ENCODE measurements at places on chromosomes 11 and 22.

GRCh38 chr11:101049123-101049522, 80.5 kb downstream of the PGR start:
- no peak for DNase-seq

DNA sequence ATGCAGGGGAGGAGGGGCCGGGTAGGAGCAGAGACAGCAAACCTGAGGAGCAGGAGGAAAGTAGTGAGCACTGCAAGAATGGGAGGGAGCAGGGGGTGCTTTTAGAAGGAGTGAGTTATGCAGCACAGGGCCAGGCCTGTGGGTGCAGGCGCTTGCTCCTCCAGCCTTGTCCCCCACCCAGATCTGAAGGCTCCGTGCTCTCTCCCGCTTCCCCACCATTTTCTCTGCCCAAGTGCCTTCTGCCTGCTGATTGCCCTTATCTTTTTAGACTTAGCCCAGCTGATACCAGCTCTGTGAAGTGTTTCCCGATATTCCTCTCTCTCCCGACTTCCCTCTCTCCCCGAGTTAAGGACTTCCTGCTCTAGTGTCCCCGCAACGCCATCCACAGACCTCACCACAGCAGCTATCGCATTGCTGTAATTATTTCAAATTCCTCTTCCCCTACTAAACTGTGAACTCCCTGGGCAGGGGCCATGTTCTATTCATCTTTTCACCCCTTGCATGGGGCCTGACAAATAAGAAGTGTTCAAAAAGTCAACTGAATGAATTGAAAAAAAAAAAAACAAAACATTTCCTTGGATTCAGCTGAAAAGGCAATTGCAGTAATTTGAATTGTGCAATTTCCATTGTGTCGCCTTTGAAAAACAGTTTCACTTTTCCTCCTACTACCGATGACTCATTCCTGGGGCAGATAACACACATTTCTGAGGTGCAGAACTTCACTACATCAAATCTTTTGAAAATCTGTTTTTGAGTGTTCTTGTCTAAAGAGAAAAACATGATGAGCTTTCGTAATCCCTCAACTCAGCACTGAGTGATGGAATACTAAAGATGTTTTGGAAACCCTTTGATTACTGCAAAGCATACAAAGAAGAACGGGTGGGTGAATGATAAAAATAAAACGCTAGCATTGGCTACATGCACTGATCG, 69.7 kb upstream of the BMAL1 start:
- DNase-seq: peak; percentile 59

DNA sequence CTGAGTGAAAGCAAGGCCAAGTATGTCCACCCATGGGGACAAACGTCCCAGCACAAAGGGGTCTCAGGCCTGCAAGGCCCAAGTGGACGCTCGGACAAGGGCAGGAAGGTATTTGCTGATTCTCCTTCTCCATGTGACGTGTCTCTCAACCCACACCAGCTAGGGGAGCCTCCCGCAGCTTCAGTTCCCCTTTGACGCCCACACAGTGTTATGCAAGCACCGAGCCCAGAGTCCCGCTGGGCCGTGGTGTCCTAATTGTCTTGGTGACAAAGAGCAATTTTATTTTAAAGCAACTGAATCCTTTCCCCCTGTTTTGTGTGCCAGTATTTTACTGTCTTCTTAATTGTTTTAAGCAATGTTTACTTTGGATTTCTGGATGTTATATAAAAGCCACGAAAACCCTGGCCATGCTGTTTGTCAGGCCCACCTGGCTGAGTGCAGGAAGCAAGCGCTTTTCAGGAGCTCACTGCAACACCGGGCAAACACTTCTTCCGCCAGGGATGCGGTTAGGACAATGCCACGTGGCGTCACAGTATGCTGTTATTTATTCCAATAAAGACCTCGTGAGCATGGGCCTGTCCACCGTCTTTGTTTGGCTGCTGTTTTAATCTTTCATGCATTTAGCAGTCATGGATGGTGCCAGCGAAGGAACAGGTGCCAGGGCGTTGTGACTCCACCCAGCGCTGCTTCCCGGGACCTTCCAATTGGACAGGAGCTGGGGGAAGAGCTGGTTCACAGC, 8.2 kb upstream of the PARVG start:
- no peak for DNase-seq

GRCh38 chr11:538431-539051, 1.2 kb downstream of the LRRC56 start:
- no peak for DNase-seq

GRCh38 chr11:19646308-19646707, 66.3 kb upstream of the NAV2 start:
- no peak for DNase-seq

DNA sequence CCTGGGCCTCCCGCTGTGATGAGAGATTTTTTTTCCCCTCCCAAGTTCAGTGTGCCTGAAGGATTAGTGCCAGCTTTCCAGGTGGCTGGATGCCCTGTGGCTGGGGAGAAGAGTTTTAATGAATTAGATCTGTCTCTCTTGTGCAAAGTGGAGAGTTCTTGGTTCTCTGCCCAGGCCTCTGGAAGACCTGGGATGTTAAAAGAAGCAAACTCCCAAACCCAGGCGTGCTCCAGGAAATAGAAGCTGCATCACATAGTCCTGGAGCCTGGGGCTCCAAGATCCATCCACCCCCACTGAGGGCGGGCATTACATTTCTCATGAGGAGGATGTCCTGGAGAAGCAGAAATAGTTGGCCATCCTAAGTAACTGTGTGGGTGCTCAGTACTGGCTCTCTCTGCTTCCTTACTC, 30.6 kb downstream of the SDHAF2 start:
- DNase-seq: no peak

DNA sequence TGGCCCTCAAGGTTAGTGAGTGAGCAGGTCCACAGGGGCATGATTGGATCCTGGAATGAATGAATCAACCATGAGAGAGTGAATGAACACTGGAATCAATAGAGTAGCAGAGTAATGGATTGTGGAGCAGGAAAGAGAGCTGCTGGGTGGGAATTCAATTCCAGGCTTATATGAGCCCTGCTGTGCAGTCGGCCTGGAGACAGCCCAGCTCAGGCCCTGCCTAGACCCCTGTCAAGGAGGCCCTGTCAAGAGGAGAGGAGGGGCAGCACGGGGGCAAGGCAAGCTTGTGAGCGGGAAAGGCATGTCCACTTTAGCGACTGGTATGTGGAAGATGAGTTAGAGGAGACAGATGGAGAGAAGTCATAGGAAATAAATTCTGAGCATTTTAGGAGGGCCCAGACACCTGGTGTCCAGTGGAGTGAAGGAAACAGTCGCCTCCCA, 1.3 kb upstream of the FOLR1 start:
- no peak for DNase-seq

DNA sequence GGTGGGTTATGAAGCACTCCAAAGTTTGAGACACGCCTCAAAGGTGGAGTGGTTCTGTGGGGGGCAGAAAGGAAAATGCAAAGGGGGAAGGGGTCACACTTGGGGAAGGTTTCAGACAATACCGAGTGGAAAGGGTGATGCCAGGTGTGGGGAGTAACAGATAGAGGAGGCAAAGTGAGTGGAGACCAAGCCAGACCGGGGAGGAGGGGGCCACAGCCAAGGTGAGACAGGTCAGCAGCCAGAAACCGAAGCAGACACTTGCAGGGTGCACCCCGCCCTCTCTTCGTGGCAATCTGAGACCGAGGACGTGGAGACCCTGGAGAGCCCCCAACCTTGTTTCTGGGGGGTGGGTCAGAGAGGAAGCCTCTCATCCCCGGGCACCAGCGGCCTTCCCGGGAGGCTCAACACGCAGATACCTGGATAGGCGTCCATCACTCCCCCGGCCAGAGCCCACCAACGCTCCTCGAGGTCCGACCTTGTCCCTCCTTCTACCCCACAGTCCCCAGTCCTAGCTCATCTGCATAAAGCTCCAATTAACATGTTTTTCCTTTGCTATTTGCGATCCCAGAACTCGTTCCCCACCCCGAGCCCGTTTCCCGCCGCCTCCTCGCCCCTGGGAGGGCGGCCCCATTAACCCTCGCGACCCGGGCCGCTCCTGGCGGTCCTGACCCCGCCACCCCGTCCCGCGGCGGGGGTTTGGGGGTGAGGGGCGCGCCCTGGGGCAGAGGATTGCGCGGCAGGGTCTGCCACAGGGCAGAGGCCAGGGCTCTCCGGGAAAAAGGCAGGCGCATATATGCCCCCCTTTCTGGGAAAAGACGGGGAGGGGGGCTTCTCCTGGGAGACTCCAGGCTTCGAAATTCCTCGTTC, 21.8 kb downstream of the RTN4RL2 start:
- DNase-seq: no peak

DNA sequence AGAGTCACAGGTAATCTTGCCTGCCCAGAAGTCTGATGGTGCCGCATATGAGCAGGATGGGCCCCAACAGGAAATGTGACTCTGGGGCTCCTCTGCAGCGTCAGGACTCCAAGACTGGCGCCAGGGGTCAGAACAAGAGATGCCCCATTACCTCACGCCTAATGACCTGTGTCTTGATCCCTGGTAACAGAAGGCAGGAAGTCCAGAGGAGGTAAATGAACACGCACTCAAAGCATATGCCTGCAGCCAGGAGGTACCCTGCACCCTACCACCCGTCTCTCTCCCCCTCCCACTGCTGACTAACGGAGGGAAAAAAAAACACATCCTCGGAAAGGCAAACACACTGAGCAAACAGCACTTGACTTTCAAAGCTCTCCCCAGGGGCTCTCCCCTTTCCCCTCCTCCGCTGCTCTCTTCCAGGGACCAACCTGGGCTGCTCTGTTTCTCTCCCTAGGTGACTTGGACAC, 37.3 kb downstream of the ABCC8 start:
- no peak for DNase-seq

DNA sequence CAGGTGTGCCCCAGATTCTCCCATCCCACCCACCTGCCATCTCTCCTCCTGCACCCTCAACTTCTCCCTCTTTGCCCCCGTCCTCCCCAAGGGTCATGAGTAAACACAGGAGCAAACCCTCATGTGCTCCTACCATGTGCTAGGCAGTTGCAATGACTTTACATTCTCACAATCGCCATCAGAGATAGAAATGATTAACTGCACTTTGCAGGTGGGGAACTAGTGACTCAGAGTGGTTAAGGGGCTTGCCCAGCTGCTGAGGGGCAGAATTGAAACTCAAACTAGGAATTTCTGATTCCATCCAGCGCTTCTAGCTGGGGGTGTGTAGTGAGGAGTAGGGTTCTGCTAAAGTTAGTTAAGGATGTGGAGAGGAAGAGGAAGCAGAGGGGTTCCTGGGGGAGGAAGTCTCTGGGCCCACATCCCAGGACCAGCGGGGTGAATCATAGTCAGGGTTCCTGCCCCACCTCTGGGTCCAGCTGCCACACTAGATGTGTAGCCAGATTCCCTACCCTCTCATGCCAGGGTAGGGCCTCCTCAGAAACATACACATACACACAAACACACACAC, 16.0 kb upstream of the PRG2 start:
- no peak for DNase-seq

DNA sequence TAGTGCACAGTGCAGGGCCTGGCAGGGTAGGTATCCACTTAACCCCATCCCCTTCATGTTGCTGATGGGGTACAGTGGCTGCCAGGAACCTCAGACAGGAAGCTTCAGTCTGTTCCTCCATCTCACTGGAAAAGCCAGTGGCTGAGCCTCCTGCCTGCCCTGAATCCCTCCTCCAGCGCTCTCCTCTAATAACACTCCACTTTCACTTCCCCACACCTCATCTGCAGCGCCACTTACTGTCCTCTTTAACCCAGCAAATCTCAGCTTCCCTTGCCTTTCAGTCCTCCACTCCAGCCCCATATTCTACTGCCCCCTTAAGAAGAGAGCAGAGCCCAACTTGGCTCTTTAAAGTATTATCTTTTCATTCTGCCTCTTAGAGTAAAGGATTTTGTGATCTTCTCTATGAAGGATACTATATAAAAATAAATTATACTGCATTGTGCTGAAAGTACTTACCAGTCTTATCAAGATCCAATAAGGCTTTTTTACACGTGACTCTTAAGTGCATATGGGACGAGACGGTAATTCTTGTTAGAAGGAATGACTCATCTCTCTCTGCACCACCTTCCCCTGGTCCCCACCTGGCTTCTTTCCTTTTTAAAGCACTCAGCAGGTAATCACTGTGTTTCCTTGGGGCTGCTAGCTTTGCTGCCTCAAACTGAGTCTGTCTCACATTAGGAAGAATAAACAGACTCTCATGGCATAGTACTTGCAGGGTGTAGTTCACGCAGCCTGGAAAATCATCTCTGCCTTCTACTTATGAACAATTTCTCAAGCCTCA, 238.0 kb upstream of the NARS2 start:
- DNase-seq: no peak

GRCh38 chr11:132094598-132094997, 724.2 kb downstream of the NTM start:
- DNase-seq: no peak

DNA sequence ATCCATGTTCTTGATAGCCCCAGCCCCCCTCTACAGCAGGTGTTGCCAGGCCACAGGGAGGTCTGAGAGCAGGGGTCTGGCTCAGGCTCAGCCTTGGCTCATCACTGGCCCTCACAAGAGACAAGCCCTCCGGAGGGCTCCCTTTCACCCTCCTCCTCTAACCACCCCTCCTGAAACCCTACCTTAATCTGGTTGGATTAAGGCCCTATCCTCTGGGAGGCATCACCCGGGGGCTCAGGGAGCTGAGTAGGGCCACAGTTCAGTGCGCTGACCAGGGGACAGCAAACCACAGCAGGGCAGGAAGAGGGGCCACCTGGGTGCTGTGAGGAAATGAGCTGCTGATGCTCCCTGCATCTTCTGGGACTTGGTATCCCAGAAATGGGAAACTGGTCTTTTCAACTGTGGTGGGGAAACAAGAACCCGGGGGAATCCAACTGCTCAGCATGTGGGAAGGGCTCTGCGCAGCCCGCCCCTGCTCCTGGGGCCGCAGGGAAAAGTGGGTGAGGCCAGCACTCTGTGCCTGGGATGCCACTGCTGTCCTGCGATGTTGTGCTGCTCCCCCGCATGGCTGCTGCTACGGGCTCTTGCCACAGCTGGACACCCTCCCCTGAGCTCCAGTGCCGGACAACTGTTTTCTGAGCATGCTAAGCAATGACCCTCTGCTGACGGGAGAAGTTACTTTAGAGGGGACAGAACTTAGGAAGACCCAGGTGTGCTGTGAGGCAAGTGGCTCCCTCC, 17.5 kb downstream of the ADORA2A start:
- no peak for DNase-seq

DNA sequence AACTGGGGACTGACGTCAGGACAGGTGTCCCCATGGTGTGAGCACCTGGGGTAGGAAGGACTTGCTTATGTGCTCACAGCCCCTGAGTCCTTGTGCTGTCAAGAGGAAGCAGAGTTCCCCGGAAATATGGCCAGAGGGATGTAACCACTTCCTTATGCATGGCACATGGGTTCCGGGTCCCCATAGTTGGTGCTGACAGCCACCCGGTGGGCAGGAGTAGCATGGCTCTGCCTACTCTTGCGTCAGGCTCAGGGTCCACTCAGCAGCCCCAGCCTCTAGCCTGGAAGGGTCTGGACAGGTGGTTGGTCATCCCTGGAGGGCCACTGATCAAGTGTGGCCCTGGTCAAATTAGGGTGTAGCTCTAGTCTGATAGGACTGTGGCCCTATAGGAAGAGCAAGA, 42.8 kb upstream of the CCND1 start:
- no peak for DNase-seq

GRCh38 chr11:71203681-71204080, 48.7 kb downstream of the SHANK2 start:
- DNase-seq: no peak

GRCh38 chr22:28247667-28248363, 328.8 kb upstream of the PITPNB start:
- no peak for DNase-seq

- DNase-seq: no peak
Observed at GRCh38 chr22:50243685-50244419, 971 bp downstream of the TUBGCP6 start.
